ENCODE measurements at places on chromosomes 11 and 22. TPM values are rescaled to one million over a fixed set of nuclear protein-coding genes. Genes with fewer than 3 reads are reported as not detected.

CYB5R2 gene
- total RNA-seq: not detected

OSBP gene
- 17.2 TPM for total RNA-seq

CPT1A gene
- 15.2 TPM for total RNA-seq

SPCS2 gene
- 91.5 TPM for total RNA-seq

MYOD1 gene
- total RNA-seq: not detected

OR8A1 gene
- total RNA-seq: not detected

APOL4 gene
- not detected for total RNA-seq

PNPLA3 gene
- not detected for total RNA-seq

MRPL21 gene
- 121 TPM for total RNA-seq

SLC25A45 gene
- total RNA-seq: 6.7 TPM

CRYAB gene
- not detected for total RNA-seq

KDM4E gene
- not detected for total RNA-seq

F2 gene
- total RNA-seq: not detected

PATE4 gene
- total RNA-seq: not detected

TCN2 gene
- 0.93 TPM for total RNA-seq

TYR gene
- total RNA-seq: not detected

SLC22A9 gene
- not detected for total RNA-seq

ART5 gene
- not detected for total RNA-seq

BTG4 gene
- total RNA-seq: not detected

DTX4 gene
- total RNA-seq: 9.2 TPM

OSBP2 gene
- total RNA-seq: 0.14 TPM

ETS1 gene
- total RNA-seq: 135 TPM

BTBD18 gene
- total RNA-seq: not detected

CARD18 gene
- not detected for total RNA-seq

SCUBE1 gene
- not detected for total RNA-seq

ALX4 gene
- total RNA-seq: not detected

TMEM86A gene
- 0.14 TPM for total RNA-seq

LRP4 gene
- 3.9 TPM for total RNA-seq

ACTN3 gene
- total RNA-seq: not detected

ANO3 gene
- not detected for total RNA-seq

HEPN1 gene
- total RNA-seq: not detected

BIK gene
- 0.71 TPM for total RNA-seq

OR52I1 gene
- total RNA-seq: not detected

SYTL2 gene
- total RNA-seq: 0.69 TPM

MEI1 gene
- 4.9 TPM for total RNA-seq

TRIM34 gene
- total RNA-seq: 19.7 TPM

SAA4 gene
- total RNA-seq: not detected

MUC15 gene
- total RNA-seq: not detected

TPBGL gene
- not detected for total RNA-seq

RTN4R gene
- 0.29 TPM for total RNA-seq

GLYAT gene
- total RNA-seq: not detected

PRR33 gene
- total RNA-seq: not detected

CDC42EP2 gene
- 0.43 TPM for total RNA-seq

GRAP2 gene
- total RNA-seq: not detected

FUT4 gene
- total RNA-seq: 0.34 TPM

SERPING1 gene
- total RNA-seq: not detected

MPPED1 gene
- total RNA-seq: 0.15 TPM

OR52H1 gene
- not detected for total RNA-seq

GSTT2 gene
- not detected for total RNA-seq

BLID gene
- total RNA-seq: not detected

TMEM121B gene
- 0.04 TPM for total RNA-seq

OR5P2 gene
- not detected for total RNA-seq

RAB38 gene
- total RNA-seq: 2.6 TPM

SAA2 gene
- not detected for total RNA-seq

MS4A3 gene
- total RNA-seq: not detected

DENND6B gene
- total RNA-seq: 2.7 TPM

DBX1 gene
- not detected for total RNA-seq
